Hepatocyte (in vitro differentiated cells): ENCODE measurements at places on chromosomes 2 and 18.
A peak's percentile ranks its signal among the peaks of the same experiment; 100 is the strongest.

DNA sequence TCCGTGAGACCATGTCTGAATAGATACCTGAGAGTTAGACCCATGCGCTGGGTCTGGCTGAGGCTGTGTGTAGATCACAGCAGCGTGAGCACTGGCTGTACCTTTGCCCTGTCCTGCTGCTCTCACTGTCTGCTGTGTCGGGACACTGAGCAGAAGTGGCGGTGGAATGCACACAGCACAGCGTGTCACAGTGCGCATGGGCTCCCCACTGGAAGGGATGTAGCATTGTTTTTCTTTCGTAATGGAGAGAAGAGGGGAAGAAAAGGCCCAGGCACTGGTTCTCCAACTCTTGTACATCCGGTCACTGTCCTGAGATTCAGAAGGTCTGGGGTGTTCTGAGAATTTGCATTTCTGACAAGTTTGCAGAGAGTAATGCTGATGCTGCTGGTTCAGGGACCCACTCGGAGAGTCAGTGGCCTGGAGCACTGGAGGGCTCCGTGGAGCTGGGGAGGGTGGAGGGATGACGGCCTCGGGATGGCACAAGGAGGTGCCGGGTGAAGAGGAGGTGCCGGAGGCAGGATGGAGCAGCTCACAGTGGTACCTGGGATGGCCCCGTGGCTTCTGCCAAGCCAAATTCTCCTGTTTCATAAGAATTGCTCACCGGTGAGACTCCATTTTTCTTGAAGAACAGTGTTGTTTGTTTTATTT, 252.8 kb downstream of the LDLRAD4 start:
- peak; percentile 27 for DNase-seq

DNA sequence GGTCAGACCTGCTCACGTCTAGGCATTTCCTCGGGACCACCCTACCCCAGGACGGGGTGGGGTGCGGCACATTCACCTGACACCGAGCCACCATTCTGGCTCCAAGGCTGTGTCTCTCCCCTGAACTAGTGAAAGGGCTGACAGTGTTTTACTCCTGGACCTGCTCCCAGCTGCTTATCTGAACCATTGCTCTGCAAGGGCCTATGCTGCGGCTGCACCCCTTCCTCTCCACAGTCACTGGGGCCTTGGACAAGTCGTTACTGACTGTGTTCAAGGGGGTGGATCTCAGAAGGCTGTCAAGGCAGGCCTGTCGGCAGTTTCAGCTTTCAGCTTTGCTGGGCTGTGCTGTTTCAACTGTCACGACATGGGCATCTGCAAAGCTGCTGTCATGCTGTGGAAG, 11.7 kb downstream of the CREG2 start:
- no peak for DNase-seq

DNA sequence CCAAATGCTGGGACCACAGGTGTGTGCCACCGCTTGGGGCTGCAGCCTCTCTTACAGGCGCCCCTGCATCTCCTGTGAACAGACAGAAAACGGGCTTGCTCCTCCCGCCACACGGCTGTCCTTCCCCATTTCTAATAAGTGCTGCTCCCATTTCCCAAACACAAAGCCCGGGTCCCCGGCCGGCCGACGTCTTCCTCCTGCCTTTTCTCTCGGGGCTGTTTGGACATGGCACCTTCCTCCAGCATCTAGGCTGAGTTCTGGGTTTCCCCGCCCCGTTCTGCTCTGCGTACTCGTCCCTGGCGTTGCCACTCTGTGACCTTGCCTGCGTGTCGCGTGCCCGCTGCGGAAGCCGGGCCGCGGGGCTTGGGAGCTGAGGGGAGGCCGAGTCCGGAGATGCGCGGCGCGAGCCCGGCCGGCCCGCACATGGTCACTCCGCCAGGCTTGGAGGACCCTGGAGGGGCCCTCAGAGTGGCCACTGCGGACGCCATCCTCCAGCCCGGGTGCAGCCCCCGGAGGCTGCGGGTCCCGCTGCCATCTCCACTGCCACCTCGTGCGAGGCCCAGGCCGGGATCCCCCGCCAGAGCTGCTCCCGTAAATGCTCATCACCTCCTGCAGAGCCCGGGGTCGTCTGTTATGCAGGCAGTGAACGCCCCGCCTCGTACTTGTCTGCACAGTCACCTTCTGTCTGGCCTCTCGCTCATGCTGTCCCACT, 26.3 kb downstream of the PRELID3A start:
- DNase-seq: no peak

- no peak for DNase-seq
These were observed 510.6 kb downstream of the ERBB4 start for GRCh38 chr2:212027681-212028628.

DNA sequence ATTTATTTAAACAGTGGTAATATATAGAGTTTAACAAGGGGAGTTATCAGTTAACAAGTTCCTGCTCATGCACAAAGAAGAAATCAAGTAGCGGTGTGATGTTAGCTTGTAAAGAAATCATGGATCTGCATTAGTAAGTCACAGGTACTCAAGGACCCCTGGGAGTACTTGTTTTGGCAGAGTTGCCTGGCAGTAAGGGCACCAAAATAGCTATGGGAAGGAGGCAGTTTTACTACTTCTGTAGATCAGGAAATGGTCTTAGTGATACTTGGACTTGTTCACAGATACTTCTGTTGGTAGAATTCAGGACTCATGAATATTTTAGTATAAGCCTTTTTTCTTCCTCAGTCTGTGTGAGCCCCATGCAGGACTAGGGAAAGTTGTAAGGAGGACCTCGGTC, 107.3 kb upstream of the IL1R2 start:
- DNase-seq: no peak

DNA sequence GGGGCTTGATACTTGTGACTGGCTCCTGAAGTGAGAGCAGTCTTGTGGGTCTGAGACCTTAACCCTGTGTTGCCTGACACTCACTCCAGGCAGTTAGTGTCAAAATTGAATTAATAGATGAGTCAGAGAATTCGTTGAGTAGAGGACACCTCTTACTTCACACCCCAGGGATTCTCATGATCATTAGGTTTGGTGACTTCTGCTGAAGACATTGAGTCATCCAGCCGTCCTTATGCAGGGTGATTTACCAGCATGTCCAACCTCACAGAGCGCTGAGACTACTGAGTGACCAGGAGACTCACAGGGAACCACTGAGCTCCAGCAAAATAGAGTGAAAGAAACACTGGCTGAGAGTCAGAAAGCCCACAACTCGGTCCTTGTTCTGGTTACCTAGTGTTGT, 36.0 kb upstream of the EVA1A start:
- no peak for DNase-seq

GRCh38 chr18:32509111-32509510, 38.4 kb upstream of the GAREM1 start:
- DNase-seq: no peak

DNA sequence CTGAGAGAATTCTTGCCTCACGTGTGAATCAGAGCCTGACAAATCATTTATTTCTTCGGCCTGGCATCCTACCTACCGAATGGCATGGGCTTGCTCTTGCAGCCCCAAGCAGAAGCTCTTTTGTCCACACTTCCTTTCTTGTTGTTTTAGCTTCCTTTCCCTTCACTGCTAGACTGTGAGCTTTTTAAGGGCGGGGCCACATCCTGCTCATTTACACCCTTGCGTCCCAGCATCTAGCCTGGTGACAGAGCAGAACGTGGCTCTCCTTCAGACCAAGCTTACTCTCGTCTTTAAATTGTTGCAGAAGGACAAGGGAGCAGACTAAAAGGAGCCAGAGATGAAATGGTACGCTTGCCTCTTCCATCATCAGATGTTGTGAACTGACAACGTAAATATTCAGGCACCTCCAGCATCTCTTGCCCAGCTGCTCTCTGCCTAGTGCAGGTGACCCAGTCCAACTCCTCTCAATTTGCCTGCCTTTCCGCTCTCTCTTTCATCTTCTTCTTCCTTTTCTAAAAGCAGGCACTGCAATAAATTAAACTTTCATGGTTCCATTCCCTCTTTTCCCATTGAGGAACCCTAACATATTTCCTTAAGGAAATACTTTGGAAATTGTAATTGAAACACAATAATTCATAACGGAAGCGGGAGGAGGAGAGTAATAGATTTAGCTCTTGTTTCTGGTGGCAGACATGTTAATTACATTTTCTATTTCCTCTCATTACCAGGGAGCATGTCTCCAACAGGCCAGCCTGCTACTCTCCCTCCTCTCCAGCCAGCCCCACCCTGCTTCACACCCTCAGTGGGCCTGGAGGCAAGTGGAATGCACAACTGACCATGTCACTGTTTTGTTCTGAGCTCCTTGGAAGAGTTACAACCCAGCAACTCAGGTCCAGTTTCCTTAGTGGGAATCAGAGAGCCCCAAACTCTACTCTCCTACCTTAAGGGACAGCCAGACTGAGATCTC, 228.1 kb upstream of the TRIB2 start:
- no peak for DNase-seq

- no peak for DNase-seq
These were observed 735 bp downstream of the CD207 start for GRCh38 chr2:70834881-70835280.

DNA sequence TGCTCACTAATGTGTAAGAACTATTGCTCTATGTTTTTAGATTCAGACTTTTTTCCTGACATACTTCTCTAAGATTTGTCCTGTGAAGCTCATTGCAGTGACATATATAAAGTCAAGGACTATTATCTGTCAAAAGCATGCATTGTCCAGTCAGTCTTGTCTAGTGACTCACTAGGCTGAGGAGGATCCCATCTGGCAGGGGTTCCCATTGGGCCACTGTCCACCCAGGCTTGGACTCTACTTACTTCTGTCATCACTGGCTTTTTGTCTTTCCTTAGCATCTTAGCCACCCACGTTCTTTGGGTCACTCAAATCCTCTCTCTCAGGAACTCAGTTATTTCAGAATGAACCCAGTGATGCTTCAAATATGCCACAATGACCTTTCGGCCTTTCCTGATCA, 132.6 kb upstream of the NABP1 start:
- no peak for DNase-seq

- DNase-seq: no peak
These were observed 74.6 kb downstream of the CLHC1 start for GRCh38 chr2:55157474-55157884.

DNA sequence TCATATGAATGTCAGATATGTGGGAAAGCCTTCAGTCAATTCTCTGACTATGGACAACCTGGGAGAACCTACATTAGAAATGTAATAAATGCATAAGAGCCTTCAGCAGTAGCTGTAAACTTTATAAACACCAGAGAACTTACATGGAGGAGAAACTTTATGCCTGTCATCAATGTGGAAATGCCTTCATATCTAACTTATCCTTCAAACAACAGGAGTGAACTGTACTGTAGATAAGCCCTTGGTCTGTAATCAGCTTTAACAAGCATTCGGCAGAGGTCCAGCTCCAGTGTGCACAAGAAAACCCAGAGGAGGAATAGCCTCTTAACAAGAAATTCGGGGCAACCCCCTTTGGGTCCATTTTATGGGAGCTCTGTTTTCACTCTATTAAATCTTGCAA, 14.8 kb upstream of the UXS1 start:
- DNase-seq: no peak
